ENCODE measurements at places on chromosomes 13 and 19.

GRCh38 chr13:110107568-110108347 lies 199.2 kb downstream of the COL4A1 start:
- no peak for DNase-seq

GRCh38 chr13:112753833-112754232 lies 64.0 kb downstream of the ATP11A start:
- no peak for DNase-seq

DNA sequence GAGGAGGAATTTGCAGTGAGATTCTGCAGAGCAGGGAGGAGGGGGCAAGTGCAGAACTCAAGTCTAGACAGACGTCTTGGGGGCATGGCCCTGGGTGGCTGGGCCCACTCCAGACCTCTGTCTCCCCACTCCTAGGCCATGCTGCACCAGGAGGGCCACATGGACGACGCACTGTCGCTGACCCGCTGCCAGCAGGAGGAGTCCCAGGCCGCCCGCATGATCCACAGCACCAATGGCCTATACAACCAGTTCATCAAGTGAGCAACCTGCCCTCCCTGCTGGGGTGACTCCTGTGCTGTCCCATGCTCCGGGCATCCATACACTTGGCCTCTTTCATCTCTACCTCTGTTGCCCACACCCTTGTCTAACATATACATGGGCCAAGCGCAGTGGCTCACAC lies 18.1 kb downstream of the RYR1 start:
- DNase-seq = no peak

DNA sequence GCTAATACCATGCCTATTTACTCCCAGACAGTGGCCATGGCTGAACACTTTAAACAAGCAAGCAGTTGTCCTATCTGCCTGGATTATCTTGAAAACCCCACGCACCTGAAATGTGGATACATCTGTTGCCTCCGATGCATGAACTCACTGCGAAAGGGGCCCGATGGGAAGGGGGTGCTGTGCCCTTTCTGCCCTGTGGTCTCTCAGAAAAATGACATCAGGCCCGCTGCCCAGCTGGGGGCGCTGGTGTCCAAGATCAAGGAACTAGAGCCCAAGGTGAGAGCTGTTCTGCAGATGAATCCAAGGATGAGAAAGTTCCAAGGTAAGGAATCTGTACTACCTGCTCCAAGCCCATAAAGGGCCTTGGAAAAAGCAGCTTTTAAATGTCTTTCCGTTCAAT lies 8.6 kb downstream of the RFPL4AL1 start:
- no peak for DNase-seq

DNA sequence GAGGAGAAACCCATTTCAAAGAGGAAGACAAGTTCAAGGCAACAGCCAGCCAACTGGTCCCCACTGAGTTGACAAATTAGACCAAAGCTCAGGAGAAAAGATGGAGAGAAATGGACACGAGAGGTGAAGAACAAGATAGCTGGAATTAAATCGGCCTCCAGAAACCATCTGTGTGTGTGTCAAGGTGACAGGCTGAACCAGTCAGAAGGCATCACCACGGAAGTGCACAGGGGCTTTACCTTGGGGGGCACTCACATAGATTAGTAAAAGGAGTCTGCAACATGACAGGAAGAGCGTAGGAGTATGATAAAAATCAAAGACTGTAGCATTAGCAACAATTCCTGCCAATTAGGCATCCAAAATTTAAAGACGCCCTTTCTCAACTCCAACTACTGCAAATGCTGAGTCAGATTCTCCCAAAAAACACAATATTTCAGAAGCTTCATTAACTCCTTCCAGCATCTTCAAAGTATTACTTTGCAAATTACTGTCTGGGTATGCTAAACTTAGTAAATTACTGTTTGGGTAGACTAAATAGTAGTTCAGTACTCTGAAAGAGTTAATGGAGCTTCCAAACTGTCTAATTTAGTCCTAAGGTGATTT lies 66.2 kb downstream of the FOXO1 start:
- DNase-seq = no peak

DNA sequence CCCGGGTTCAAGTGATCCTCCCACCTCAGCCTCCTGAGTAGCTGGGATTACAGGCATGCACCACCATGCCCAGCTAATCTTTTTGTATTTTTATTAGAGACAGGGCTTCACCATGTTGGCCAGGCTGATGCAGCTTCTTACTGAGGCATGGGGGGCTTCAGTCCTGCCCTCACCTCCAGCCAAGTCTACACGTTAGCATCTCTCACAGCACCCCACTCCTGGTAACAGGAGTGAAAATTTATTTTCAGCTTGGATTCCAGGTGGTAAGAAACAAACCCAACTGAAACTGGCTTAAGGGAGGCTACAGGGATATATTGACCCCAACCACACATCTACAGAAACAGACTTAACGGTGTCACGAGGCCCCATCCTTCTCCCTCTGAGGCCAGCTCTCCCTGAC lies 10.6 kb downstream of the NKPD1 start:
- no peak for DNase-seq

DNA sequence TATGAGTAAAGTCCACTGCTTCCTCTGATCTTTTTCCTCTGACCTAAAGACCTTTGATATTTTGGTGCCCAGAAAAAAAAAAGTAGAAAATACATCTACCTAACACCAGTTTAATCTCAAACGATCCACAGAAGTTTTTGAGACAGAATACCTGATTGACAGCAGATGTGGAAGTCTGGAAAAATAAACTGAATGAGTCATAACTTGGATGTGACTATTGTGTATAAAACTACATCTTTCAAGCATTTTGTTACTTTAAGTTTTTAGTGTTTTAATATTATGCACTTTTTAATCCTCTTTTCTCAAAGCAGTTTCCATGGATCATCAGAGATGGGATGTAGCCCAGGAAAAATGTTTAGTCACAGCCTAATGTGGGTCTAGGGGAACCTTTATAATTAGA lies 216.1 kb downstream of the SLITRK1 start:
- no peak for DNase-seq

DNA sequence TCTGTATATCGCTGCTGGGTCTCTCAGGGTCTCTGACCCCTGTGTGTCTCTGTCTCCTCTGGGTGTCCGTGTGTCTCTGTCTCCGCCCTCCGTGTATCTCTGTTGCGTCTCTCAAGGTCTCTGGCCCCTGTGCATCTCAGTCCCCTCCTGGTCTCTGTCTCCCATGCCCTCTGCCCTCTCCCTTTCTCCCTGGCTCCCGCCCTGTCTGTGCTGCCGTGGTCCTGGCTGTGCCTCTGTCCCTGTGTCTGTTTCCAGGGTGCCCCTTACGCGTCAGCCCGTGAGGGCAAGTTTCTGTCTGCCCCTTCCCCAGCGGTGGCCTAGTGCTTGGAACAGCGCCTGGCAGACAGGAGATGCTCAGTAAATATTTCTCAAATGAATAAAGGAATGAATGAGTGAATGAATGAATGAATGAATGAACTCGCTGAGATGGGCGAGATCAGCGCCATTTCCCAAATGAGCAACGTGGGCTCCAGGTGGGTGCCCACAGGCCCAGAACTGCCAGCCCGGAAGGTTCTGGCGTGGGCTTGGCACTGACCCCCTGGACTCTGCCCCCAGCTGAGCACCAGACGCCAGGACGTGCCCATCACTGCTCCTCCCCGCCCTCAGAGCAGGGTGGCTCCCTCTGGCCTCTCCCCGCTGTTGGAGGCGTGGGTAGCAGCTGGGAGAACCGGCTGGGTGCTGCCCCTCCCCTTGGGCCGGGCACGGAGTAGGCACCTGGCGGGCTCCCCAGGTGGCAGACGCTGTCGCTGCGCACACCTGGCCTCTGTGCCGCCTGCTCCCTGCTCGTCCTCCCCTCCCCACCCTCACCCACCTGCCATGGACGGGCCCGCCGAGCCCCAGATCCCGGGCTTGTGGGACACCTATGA lies at the start of gene SULT2B1:
TSS of gene SULT2B1 (plus strand) at position 736 of the 866 bp plus-strand sequence. CDS start at position 817, 81 bp downstream.
- DNase-seq = peak; percentile 88

- DNase-seq = no peak
These were observed 486.1 kb downstream of the UQCRFS1 start for GRCh38 chr19:28726533-28727479.

- DNase-seq = no peak
These were observed 1.3 kb upstream of the JUND start for GRCh38 chr19:18282788-18283141.

- no peak for DNase-seq
These were observed 865.8 kb downstream of the PCDH9 start for GRCh38 chr13:66364346-66364745.

DNA sequence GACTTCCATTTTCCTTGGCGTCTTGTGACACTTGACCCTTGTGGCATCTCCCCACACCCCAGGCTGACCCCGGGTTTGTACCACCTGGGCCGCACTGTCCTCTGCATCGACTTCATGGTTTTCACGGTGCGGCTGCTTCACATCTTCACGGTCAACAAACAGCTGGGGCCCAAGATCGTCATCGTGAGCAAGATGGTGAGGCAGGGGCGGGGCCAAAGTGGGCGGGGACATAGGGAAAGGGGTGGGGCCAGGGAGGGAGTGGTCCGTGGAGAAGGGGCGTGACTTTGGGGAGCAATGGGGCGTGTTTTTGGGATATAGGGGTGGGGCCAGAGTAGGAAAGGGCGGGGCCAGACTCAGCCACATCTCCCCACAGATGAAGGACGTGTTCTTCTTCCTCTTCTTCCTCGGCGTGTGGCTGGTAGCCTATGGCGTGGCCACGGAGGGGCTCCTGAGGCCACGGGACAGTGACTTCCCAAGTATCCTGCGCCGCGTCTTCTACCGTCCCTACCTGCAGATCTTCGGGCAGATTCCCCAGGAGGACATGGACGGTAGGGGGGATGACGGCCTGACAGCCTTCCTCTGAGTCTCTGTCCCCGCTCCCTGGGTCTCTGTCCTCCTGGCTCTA lies 42.8 kb downstream of the TRPM4 start:
- DNase-seq = no peak

DNA sequence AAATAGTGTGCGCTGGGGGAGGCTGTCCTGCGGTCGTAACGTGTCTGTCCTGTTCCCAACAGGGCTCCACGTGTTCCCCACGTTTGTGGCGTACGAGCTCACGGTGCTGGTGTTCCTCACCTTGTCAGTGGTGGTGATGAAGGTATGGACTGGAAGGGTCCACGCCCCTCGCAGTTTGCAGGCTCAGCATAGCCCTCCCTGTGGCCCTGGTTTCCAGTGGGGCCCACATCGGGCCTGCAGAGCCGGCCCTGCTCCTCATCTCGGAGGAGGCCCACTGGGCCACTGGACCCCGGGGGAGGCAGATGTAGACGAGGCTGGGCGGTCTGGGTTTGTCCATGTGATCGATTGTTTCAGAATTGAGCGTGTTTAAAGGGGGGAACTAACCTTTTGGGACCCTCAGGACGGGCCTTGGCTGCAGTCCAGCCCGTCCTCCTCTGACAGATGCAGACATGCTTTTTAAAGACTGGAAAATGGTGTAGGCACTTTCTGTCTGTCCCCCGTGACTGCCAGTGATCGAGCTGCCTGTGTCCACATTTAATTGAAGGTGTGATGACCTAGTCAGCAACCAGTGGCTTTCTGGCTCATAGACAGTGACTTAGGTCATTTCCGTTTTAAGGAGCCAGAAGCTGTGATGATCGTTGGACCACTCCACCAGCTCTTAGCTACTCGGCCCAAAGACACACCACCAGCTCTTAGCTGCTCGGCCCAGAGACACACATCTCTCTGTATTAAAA lies 37.1 kb upstream of the TFDP1 start:
- no peak for DNase-seq

GRCh38 chr13:111926501-111927180 lies 140.3 kb upstream of the SOX1 start:
- DNase-seq = no peak

DNA sequence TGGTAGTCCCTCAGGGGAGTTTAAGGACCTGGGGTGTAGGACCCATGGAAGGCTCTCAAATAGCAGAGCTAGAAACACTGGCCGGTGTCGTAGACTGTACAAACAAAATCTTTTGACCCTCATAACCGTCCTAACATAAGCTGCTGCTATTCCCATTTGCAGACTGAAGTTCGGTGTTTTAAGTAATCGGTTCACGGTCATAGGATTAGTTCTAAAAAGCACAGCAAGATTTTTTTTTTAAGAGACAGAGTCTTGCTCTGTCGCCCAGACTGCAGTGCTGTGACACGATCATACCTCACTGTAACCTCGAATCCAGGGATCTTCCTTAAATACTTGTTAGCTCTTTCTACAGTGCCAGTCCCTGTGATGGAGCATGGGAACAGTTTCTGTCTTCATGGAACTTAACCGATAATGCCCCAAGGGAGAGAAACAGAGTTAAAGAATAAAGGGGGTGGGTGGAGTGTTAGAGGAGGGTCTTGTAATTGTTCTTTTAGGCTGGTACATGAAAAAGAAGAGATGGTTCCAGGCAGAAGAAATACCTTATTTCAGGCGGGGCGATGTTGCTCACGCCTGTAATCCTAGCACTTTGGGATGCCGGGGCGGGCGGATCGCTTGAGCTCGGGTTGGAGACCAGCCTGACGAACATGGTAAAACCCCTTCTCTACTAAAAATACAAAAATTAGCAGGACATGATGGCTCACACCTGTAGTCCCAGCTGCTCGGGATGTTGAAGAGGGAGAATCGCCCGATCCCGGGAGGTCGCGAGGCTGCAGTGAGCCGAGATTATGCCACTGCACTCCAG lies 475 bp upstream of the ZC3H4 start:
- no peak for DNase-seq

DNA sequence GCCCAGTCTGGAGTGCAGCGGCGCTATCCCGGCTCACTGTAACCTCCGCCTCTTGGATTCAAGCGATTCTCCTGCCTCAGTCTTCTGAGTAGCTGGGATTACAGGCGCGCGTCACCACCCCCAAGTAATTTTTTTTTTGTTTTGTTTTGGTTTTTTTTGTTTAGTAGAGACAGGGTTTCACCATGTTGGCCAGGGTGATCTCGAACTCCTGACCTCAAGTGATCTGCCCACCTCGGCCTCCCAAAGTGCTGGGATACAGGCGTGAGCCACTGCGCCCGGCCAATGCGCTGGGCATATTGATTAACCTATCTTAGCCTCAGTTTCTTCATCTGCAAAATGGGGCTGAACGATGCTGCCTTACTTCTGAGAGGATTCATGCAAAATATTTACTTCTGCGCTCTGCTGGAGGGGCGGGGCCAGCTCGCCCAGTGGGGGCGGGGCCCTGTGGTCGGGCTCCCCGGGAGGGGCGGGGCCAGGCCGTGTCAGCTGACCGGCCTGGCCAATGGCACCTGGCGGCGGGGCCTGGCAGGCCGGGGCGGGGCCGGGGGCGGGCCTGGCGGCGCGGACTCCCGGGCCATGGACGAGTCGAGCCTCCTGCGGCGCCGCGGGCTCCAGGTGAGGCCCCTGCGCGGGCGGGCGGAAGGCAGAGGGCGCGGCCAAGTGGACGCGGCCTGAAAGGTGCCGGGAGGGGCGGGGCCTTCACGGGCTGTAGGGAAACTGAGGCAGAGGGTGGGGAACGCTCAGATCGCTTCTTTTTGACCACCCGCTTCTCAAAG lies at the start of gene MAST3:
TSS of gene MAST3 (plus strand) at position 562 of the 776 bp plus-strand sequence. CDS start at position 577, 15 bp downstream.
- peak; percentile 82 for DNase-seq

DNA sequence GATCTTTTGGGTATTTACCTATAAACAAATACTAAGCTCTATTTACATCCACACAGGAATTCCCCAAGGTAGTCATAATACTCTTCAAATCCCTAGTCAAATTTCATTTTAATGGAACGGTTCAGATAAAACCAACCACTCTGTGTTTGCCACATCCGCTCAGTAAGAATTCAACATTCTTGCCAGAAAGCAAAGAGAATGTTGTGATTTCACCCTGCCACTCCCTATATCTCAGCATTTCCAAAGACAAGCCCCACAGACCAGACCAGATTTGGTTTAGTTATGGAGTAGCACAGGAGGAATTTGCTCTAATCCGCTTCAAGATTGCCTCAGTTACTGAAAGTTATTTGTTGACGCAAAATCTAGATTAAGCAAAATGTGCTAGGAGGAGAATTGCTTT lies 105.6 kb upstream of the SERP2 start:
- DNase-seq = no peak
